ENCODE measurements at places on chromosomes 16 and 17.

- no peak for DNase-seq
These were observed 525.9 kb upstream of the CDH8 start for GRCh38 chr16:62562121-62562520.

GRCh38 chr17:34993031-34993430, 12.7 kb downstream of the LIG3 start:
- no peak for DNase-seq

DNA sequence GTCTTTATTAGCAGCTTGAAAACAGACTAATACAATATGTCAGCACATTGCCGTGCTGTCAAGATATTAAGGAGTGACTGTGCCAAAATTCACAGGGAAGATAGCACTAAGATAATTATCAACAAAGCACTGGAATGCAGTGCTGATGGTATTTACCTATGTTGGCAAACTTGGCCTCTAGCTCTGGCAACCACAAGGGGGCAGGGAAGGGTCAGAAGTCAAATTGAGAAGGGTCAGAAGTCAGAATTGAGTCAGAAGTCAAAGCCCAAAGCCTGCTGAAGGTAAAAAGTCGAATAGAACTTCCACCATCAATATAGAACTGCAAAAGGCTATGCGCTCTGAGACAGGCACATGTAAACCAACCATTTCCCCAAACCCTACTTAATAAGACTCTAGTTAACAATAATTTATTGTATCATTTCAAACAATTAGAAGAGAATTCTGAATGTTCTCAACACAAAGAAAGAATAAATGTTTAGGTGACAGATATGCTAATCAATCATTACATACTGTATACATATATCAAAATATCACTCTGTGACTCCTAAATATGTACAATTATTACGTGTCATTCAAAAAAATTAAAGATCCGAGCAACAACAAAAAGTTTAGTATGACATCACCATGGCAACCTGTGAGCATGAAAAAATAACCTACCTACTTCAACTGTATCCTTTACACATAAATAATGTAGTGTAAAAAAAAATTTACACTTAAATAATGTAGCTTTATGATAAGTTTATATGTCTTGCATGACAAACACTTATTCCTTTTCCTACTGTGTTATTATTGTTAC, 916.1 kb downstream of the KCNJ2 start:
- DNase-seq: no peak

- DNase-seq: no peak
These were observed 170.6 kb downstream of the GSG1L start for GRCh38 chr16:27892879-27893278.

DNA sequence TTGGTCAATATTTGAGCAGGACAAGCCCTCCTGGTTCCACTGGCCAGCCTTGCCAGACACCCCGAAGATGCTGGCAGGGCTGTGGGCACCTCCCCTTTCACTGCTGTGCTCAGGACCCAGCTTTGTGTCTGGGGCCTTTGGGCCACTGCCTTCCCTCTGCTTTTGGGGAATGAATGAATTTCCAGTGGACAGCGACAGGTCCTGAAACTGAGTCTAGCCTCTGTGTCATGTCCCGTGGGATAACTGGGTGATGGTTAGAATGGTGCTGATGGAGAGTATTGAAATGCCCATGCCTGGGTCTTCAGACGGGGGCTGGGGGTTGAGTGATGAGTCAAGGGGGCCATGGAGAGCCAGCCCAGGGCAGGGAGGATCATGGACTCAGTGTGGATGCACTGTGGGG, 135.8 kb downstream of the FOXL1 start:
- DNase-seq: no peak

DNA sequence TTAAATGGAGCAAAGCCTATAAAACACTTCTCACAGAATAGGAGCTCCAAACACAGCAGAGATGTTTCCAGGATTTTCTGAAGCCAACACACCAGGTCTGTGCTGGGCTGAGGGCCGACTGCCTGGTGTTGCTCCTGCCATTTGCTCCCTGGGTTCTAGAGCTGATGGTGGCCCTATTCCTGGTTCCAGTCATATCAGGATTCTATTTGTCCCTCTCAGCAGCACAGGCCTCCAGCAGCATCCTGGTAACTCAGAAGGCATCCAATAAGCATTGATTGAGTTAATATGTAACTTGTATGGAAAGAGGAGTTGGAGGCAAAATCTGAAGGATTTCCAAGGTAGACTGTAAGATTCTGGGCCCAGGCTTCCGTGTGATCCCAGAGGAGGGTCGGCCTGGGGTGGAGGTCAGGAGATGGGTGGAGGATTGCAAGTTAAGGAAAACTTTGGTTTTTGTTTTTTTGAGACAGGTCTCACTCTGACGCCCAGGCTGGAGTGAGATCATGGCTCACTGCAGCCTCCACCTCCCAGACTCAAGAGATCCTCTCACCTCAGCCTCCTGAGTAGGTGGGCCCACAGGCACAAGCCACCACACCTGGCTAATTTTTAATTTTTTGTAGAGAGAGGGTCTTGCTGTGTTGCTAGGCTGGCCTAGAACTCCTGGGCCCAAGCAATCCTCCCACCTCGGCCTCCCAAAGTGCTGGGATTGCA, 5.7 kb downstream of the NUPR1 start:
- DNase-seq: no peak

DNA sequence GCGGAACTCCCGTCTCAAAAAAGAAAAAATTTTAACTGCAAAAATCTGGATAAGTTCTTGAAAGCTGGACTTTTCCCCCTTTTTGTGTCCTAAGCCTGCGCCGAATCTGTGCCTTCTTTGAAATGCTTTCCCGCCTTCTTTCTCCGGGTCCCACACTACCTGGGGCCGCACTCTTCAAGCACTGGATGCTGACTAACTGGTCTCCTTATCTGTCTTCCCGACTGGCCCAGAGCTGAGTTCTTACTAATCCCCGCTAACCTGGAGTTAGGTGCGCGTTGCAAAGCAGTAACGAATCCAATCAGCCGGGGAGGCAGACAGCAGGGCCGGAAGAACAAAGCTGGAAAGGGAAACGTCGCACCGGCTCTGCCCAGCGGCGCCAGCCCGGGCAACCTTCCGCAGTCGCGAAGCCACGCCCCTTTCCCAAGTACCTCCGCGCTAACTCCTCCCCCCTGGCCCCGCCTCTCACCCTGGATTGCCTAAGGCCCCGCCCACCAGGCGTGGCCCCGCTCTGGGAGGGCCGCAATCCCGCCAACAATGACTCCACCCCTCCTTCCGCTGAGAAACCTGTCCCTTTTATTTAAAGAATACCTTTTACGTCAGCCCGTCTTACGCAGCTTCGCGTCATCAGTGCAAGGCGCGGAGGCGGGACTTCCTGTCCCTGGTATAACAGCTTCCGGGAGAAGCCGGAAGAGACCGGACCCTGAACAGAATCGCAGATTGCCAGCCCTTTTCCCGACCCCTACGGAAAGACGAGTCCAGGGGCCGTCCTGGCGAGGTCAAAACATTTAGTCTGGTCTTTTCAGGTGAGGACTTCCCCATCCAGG, at the start of gene TMUB2:
Gene TMUB2 (plus strand): TSS at position 666 of the 824 bp plus-strand sequence. CDS start 737 bp downstream, outside the sequence.
- DNase-seq: peak; percentile 100

DNA sequence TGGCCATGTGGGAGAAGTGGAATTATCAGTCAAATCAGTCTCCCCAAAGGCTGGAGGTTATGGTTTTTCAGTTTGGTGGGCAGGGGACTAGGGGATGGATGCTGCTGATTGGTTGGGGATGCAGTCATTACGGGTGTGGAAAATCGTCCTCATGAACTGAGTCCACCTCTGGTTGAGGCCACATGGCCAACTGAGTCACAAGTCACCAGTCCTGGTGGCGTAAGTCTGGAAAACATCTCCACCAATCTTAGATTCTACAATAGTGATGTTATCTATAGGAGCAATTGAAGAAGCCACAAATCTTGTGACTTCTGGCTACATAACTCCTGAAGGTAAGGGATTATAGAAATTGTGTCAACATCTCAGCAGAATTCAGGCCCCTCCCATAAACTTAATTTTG, 5.2 kb upstream of the RNF135 start:
- no peak for DNase-seq

DNA sequence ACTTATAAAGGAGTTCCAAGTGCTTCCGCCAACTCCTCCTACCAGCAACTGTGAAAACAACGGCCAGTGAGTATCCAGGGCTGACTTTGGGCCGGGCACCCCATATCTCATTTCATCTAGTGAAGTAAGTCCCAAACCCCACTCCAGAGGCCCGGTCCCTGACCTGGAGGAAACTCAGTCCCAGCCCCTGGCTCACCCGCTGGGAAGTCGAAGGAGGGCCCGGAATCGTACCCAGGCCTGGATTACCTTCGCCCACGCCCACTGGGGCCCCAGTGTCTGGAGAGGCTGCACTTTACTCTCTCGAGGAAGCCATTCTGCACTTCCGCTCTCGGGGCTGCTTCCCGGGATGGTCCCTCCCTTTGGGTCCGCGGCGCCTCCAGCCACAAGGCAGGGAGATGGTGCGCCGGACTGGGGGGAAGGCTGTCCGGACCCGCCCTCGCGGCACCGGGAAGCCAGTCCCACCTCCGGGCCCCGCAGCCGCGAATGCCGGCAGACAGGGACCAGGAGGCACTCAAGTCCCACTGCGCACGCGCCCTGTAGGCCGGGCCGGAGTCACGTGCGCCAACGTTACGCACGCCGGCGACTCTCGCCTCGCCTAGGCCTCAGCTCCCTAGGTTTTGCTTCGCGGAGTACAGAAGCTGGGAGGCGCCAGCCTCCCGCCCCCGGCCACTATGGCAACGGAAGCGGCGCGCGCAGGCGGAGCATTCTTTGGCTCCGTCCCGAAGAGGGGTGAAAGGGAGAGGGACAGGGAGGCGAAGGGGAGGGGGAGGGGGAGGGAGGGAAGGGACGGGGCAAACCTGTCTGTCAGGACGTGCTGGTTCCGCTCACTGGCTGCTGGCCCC, at the start of gene CMTR2:
Gene CMTR2 (minus strand): TSS at position 513 of the 842 bp plus-strand sequence. CDS start 3,482 bp downstream, outside the sequence.
- DNase-seq: peak; percentile 92

- no peak for DNase-seq
These were observed 248.8 kb upstream of the ELAC2 start for GRCh38 chr17:13266606-13267005.

DNA sequence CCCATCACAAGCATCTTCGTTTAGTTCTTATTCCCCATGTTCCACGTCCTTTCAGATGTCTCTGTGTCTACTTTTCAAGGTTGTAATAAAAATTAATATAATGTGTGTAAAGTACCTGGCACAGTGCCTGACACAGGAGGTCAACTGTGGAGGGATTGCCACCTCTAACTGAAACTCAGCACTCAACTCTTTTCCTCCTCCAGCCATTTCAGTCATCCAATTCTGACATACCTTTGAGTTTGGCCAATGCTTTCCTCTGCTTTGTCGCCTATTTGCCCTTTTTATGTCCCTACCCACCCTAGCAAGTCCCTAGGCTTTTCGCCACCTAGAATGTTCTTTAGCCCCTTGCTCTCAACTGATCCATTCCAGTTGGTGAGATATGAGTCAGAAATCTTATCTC, 1.6 kb downstream of the UBE2Z start:
- no peak for DNase-seq

DNA sequence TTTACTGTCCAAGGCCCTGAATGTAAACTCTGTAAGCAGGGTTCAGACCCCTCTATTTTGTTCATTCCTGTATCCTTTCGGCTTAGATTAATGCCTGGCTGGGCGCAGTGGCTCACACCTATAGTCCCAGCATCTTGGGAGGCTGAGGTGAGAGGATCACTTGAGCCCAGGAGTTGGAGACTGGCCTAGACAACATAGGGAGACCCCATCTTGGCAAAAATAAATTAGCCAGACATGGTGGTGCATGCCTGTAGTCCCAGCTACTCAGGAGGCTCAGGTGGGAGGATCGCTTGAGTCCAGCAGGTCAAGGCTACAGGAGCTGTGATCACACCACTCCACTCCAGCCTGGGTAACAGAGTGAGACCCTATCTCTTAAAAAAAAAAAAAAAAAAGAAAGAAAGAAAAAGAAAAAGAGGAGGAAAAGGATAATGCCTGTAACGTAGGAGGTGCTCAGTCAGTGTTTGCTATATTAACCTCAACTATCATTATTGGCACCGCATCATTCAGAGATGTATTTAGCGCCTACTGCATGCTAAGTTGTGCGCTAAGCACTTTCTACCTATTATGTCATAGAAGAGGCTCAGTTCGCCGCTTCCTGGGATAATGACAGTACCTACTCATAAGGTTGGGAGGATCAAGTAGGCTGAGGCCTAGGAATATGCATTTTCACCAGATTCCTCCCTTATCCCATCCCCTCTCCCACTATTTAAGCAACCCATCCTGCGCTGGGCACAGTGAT, 5.0 kb downstream of the SOCS1 start:
- peak; percentile 56 for DNase-seq

DNA sequence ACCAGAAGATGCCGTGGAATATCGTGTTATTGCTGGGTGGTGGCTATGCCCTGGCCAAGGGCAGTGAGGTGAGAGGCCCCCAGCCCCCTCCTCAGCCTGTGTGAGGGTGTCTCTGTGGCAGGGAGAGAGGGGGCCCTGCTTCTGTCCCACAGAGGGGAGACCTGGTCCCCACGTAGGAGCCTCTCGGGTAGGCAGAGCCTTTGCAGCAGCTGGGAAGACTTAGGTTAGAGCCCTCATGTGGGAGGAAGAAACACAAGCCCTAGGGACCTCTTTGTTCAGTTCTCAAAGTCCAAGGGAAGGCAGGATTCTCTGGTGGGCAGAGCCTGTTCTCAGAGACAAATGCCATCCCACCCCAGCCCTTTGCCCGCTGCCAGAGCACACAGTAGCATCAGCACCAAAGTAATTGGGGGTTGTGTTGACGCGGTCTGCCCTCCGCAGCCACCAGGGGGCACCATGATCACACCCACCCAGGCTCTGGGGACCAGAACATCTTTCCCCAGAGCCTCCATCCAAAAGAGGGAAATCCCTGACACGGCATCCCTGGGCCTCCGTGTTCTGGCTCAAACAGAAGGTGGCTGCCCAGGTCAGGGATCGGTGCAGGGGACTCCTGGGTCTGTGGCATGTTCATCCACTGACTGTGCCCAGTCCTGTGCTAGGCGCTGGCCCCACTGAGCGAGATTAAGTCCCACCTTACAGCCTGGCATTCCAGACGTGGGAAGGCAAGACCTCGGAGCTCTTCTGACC, 11.5 kb upstream of the FOXN1 start:
- DNase-seq: peak; percentile 91

DNA sequence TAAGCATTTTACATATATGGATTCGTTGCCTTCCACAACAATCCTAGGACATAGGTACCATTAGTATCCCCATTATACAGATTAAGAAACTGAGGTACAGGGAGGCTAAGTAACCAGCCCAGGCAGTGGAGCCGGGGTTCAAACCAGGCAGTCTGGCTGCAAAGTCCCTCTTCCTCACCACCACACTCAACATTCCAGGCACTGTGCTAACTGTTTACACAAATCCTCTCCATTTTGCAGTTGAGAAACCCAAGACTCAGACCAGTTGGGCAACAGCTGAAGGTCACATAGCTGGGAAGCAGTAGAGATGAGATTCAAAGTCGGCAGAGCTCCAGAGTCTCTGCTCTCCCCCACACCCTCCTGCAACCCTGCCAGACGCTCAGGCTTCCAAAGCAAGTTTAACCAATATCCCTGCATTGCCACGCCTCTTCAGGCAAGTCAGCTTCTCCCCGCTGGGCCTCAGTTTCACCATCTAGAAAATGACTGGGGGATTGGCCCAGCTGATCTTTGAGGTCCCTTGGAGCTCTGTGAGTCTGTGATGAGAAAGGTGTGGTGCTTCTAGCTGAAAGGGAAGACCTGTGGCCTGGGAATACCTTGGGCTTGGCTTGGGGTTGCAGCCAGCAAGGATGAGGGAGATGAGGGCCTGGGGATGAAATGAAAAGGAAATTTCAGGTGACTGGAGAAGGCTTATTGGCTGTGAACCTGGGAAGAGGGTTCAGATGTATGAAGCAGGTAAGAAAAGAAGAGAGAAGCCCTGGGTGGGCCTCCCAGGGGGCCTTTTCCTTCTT, 14.0 kb downstream of the CCR7 start:
- DNase-seq: peak; percentile 43
